ENCODE measurements at places on chromosomes 4 and X.

DNA sequence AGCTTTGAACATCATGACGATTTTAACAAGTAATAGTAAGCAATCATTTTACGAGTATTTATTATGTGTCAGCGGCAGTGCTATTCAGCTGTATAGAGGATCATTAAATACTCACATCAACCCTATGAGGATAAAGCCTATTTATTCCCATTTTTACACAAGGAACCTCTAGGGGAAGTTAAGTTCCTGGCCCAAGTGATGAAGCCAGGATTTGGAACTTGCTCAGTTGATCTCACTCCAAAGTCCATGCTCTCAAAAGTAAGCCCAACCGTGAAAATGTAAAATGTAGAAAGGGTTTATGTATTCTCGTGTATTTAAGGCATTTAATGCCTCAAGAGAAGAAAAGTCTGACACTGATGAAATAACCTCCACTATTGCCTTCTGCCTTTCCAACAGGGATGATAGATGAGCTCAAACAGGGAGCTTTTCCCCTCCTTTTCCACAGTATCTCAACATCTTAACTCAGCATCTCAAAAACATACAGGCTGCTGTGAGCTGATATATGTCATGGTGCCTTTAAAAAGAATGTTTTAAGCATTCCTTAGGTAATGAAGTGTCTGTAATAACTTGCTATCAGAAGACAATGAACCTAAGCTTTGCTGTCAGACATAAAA is 35.0 kb upstream of the PLA2G12A start:
- no peak for DNase-seq

- no peak for DNase-seq
Measured at GRCh38 chrX:45952030-45952429, 593.2 kb downstream of the ZNF674 start.

GRCh38 chrX:47498411-47498810 is 15.4 kb upstream of the ZNF41 start:
- DNase-seq, result no peak

DNA sequence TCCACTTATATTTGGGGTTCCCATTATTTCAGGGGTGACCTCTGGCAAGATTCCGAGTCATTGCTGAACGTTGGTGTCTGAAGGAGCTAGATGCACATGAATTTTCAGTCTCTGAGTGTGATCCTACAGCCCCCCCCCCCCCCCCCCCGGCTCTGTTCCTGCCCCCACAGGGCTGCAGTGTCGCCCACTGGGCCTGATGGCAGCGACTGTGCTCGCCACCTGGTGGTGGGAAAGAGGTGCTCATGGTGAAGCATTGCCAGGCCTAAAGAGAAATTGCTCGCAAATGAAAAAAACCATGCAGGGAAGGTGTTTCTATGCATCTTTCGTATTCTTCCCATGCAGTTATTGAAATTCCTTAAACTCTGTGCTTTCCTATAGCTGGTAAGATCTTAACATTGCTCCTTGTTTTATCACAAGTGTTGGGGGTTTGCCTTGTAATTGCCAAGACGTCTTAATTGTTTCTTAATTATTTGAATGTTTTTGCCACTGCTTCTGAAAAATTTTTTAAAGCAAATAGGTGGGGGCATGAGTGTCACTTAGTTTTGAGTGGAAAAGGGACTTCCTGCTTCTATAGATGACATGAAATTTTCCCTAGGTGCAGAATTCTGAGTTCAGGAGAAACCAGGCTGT is 63.2 kb downstream of the CLDN22 start:
- no peak for DNase-seq

DNA sequence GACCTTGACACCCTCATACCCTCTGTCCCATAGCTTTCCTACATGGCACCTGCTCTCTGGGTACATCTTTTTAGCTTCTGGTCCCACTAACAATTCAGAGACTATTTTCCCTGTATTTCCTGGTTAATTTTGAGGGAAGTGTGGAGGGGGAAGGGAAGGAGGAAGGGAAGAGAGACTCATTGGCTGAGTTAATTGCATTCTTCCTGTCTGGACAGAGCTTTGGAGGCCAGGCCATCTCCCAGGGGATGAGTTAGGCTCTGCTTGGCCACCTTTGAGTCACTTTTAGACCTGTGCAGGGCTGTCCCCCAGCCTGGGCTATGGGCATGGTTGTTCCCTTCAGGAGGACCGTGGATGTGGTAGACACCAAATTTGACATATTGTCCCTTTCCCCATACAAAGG is 167.9 kb upstream of the PGRMC2 start:
- DNase-seq, result no peak
